Body of pancreas (tissue), 4 donors: ENCODE measurements at places on chromosomes 3 and 15. TPM values are rescaled to one million over a fixed set of nuclear protein-coding genes. Genes with fewer than 3 reads are reported as not detected.

GRCh38 chr15:63250312-63250965 lies 27.0 kb upstream of the APH1B start:
- no peak for DNase-seq

- no peak for DNase-seq
Measured at GRCh38 chr3:19885468-19885867, 48.5 kb downstream of the EFHB start.

PP2D1 gene
- total RNA-seq = not detected

- no peak for DNase-seq
Measured at GRCh38 chr3:27471923-27472550, 12.1 kb downstream of the SLC4A7 start.

DNA sequence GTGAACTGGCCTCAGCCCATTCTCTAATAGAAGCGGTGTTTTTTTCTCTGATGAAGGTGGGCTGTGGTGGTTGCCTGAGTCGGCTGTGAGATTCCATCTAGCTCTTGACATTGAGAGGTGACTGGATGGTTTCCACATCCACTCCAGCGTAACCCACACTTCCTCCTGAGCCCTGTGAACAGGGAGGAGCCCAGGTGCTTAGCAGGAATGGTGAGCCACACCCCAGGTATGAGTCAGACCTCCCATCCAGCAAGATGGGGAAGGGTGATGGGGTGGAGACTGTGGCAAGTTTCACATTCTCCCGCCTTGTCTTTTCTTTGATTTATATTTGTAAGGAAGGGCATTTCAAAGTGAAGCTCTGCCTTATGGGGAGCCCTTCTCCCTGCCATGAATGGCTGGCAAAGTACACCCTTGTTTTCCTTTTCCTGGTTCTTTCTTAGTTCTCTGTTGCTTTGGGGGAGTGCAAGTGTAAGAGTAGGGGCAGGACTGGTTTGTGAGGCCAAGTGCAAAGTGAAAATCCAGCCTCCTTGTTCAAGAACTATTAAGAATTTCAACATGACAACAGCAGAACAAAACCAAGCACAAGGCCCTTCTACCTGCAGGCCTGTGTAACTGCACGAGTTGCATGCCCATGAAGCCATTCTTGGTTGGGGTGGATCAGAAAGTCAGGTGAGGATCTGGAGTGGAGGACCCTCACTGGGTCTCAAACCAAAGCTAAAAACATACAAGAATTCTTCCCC lies 4.6 kb upstream of the TPRG1 start:
- DNase-seq = no peak

- no peak for DNase-seq
Measured at GRCh38 chr15:66252685-66253417, 699 bp downstream of the MEGF11 start.

DNA sequence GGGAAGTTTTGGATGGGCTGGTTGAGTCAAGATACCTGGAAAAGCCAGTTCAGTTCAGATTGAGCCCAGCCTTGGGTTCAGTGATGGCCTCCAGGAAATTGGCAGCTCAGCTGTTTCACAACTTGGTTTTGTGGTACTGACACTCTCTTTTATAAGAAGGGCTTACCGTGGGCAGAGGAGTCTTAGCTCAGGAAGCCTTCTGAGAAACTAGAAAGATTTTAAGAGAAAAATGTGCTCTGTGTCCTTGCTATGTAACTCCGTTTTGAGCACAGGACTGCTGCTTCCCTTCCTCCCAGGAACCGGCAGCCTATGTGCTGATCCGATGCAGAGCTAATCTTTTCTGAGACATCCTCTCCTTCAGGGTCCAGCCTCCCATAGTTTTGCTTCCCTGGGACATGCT lies 46.6 kb upstream of the RASGRP1 start:
- DNase-seq = no peak

ACSBG1 gene
- total RNA-seq = not detected

CLDN16 gene
- not detected for total RNA-seq

- DNase-seq = no peak
Measured at GRCh38 chr3:183444748-183445147, 16.3 kb upstream of the MCF2L2 start.

- DNase-seq = no peak
Measured at GRCh38 chr3:26637698-26638097, 15.1 kb downstream of the LRRC3B start.

DNA sequence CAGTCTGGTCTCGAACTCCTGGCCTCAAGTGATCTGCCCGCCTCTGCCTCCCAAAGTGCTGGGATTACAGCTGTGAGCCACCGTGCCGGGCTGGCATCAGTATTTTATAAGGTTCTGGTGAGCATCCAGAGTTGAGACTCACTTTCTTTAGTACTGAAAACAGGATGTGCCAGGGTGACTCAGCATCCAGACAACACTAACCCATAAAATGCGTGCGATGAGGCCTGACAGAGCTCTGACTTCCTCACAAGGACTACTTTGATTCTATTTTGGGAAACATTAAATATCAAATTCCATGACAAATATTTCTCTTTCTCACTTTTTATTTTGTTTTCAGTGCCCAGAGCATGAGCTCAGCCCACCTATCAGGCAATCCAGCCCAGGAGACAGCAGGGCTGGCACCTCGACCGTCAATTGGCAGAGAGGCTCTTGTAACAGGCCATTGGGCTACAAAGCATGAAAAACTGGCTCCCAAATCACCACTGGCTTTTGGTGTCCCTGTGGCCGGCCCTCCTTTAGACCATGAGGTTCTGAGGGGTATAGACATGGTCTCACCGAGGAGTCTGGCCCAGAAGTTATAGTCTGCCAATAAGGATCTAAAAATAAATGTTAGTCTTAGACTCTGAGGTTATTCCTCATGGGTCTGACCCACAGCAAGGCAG lies 75.0 kb downstream of the FEM1B start:
- no peak for DNase-seq

- no peak for DNase-seq
Measured at GRCh38 chr3:133210656-133211055, 172.5 kb downstream of the TMEM108 start.

DNA sequence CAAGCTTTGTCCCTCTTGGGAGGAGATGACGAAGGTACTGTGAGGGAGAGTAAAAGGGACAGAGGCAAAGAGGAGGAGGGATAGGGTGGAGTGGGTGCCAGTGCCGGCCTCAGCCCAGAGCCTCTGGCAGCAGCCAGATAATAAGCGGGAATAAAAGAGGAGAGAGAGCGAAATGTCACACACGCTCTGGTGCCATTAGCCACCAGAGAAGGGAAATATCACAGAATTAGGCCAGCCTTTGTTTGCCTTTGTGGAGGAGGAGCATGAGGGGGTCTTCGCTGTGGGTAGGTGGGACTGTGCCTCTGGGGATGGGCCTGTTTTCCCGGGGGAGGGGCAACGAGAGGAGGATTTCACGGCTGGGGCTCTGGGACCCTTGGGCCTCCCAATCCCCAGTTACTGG lies 67.8 kb downstream of the LINGO1 start:
- DNase-seq = no peak
